ENCODE measurements at places on chromosomes 2 and 18.

DNA sequence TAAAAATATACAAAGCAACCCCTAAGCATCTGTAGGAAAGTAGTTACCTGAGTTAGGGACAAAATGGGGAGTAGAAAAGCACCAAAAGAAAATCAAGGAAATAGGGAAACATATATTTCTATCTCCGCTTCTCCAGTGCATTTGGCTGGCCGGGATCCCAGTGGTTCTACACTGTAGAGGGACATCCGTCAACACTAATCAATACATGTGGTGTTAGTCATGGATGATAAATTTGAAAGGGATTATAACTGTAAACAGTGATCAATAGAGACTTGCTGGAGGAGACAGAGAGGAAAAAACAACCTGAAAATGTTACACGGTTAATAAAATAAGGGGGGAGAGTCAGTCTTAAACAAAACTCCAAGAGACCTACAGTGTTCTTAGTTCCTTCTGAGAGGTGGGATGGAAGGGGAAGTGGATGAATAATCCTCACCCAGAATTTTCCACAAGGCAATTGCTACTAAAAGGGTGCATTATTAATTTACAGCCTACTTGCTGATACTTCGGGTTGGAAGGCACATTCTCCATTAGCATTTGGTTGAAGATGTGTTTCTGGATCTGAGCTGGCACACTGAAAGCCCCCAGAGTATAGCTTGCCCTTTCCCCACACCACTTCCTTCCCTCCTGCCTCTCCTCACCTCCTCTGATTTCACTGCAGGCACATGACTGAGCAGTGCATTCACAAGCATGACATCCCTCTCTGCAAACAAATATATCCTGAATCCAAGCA, 530.0 kb downstream of the BCL11A start:
- no peak for DNase-seq

DNA sequence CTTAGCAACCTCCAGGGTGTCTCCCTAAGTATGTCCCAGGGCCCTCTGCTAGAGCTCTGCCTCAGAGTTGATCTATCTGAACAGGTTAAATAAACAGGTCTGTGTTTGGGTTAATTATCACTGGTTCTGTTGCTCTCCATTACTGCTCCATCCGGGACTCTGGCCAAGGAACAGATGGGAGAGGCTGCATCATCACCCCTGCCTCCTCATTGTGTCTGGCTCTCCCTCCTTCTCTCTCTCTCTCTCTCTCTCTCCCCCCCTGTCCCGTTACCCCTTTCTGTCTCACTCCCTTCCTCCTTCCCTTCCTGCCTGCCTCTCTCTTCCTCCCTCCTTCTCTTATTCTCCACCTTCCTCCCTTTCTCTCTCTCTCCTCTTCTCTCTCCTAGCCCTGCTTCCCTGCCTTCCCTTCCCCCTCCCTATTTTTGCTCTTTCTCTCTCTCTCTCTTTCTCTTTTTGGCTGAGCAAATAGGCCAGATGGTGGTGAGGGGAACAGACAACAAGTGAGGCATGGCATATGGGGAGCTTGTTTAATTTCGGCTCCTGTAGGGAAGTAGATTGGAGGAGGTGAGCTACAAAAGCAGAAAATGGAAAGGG, 62.1 kb downstream of the SETBP1 start:
- no peak for DNase-seq

DNA sequence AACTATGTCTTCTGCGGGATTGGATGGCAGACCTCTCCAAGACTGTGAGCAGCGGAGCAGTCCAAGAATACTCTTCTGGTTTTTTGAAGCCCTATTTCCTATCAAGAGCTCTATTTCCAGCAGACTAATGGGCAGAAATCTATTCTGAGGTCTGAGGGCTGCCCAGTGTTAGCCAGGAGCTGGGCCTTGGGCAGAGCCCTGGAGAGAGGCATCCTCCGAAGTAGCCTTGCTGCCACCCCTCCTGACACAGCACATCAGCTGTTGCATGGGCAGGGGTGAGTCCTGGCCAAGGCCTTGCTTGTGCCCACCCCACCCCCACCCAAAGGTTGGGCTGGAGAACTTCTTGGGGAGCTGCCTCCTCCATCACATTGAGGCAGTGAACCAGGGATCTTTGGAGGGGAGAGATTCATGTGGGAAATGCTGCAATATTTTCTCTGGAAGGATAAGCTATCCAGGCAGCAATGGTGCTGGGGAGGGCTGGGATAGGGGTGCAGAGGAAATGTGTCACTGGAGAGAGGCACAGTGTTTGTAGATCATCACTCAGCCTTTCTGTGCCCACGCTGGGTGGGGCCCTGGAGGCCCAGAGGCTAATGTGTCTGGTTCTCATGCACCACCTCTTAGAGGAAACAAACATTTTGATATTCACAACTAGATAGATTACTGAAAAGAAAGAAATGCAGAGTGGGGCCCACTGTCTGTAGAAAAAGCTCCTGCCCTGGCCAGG, 104.7 kb downstream of the VSNL1 start:
- no peak for DNase-seq

DNA sequence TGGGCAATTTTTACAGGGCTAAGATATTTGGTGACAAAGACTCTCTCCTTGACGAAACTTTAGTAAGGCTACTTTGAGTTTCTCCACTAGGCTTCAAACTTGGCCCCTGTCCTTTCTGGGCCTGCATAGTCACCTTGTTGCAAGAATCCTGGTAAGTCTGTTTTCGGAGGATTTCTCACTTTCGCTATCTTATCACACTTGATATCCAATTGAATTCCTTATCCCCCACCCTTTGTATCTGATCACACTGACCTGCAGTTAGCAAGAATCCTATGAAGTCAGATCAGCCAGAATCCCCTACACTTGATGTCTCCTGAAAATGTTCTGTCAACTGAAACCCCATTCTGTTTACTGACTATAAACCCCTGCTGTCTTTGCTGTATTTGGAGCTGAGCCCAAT, 499.8 kb upstream of the GCFC2 start:
- DNase-seq: no peak

DNA sequence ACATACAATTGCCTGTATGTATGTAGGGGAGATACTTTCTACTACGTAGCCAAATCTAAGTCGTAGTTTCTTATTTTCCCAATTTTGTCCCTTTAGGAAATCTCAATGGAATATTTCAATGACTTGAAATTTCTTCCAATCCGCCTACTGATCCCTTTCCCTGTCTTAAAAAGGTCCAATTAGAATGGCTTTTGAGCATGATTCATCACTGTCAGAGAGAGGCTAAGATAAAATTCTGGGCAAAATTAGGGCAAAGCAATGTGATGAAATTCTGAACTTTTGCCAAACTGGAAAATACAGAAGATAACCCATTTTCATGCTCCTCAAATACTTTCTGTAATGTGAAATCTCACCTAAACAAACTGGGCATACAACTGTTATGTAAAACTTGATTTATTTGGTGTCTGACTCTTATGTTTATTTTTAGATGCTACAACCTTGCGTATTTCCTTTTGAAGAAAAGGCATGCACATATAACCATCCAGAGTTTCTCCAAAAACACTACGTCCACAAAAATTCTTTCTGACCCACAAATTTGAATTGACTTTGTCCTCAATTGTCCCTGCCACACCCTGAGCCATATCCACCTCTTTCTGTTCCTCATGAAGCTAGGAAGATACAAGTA, 147.1 kb downstream of the IKZF2 start:
- no peak for DNase-seq

DNA sequence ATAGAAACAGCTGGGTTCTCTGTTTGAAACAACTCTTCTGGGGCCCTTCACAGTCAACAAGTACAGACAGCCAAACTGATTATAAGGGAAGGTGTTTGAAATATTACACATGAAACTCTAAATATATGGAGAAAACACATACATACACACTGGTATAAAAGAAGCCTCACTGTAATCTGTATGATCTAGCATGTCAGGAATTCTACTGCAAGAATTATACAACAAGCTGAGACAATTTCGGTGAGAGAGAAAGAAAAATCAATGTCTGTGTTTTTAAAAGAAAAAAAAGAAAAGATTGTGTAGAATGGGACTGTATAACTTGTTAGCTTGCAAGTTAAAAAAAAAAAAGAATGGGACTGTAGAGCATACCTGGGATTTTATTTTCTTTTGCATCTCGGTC, 26.3 kb downstream of the IRS1 start:
- no peak for DNase-seq

DNA sequence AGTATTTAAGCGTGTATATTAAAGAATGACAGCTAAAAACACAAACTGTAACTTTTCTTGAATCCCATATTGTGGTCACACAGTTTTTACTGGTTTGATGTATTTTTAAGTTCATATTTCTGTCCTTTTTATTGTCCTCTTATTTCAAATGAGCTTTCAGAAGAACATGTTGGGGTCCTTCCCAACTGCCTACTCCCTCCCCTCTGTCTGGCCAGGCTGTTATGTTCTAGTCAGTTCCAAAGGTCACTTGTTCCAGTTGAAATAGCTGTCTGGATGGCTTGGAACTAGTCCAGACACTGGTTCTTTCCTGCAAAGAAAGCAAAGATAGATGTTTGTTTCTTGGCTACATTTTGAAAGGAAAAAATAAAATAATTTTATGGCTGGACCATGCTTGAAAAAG, 306.9 kb downstream of the GULP1 start:
- no peak for DNase-seq

- no peak for DNase-seq
Observed at GRCh38 chr2:129796225-129796624, 183.2 kb upstream of the RAB6C start.

GRCh38 chr18:59387687-59388565, 28.9 kb upstream of the LMAN1 start:
- DNase-seq: no peak

DNA sequence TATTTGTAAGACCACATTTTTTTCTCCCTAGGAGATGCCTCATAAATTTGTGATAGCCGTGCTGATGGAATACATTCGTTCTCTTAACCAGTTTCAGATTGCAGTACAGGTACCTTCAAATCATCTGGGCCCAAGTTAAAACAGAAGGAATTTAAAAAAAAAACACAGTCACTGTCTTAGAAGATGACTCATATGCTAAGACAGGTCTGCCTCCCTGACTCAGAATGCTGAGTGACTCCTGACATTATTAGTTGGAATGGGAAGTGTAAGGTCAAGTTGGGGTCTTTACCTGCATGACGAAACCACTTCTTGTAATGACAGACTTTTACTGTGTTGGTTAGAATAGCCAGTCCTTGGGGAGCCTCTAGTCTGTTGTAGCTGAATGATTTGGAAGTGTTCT, 26.3 kb downstream of the RMC1 start:
- no peak for DNase-seq

DNA sequence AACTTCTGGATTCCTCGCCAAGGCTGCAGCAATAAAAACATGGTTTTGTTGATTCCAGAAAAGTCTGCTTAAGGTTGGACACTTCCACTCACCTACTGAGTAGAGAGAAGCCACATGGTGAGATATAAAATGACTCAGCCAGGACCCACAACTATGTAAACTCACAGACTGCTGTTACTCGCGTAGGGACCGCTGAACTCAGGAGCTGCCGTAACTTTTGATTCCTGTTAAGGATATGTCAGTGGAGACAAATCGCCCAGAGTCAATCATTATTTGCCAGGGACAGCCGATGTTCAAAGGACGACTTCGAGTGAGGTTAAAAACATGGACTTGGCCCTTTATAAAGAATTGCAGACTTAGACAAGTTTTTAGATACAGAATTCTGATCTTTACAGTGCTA, 25.6 kb downstream of the CYB5A start:
- DNase-seq: no peak
